Stimulated activated CD4-positive, alpha-beta T cell treated with anti-CD3 and anti-CD28 coated beads, Interleukin-15, amount 100 ng/mL, for 48 hours (primary cell): ENCODE measurements at places on chromosomes 12 and 14.

DNA sequence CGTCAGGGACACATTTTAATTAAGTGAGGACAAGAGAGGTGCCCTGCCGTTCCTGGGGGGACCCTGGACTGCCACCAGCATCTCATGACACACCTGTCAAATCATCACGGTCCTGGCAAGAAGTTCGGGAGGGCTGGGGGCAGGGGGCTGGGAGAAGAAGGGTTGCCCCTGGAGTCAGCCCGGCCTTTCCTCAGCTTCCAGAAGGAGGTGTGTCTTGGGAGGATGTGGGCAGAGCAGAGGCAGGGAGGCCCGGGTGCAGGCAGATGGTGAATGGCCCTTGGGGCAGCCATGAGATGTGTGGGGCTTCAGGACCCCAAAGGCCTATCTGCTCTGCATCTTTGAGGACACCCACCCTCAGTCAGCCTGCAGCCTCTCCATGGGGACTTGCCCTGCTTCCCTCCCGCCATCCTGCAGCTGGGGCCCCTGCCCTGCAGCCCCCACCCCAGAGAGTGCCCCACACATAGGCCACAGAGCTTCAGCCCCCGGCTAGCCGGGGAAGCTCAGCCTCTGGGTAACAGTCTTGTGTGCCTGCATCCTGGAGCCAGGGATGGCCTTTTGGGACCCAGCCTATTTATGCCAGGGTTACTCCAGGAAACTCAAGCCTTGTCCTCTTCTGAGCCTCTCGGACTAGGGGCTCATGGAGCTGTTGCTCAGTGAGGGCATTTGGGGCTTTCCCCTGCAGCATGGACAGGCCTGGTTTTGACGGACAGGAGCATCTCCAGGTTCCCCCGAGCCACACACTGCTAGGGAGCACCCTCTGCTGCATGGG, 178.5 kb downstream of the KIF26A start:
- no peak for DNase-seq

GRCh38 chr12:25365340-25365730, 114.6 kb upstream of the KRAS start:
- no peak for DNase-seq

DNA sequence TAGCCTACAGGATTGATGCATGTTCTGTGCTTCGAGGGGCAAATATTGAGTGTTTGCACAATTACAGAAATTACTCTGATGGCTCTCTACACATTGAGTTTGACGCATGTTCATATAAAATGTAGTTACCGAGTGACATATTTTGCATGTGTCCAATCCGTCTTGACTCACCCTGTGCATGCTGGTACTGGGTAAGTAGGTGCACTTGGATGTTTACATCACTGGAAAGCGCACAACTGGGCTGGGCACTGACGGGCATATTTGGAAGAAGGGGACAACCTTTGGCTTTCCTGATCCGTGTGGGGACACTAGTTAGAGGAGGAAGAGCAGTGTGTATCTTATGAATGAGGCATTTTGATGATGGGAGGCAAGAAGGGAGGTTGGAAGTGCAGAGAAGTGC, 4.9 kb upstream of the KRT6A start:
- DNase-seq: no peak

DNA sequence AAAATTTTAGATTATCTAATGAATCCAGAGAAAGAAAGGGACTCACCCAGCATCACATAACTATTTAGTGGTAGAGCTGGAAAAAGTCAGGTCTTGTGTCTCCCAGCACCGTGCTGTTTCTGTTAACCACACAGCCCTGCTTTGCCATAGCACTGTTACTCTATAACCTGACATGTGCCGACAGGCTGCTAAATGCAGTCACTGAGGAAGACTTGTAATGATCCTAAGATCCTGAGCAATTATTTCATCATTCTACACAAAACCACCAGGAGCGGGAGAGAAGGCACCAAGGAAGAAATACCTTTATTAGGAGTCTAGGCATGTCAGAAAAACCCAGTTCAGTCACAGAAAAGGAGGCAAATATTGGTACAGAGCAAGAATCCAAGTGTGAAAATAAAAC, 3.1 kb upstream of the NOXRED1 start:
- no peak for DNase-seq

DNA sequence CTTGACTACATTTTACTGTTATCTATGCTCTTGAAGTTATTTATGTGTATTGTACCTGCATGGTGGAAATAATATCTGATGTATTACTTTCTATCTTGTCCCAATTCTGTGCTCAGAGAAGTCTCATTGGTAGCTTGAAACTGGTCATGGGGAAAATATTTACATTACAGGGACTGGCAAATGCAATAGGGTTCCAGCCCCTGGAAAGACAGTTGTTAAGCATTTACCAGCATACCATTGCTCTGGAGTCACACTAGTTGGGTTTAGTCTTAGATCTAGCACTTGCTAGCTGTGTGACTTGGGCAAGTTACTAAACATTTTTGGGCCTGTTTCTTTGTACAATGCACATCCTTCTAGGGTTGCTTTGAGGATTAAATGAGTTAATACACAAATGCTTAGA, 86.3 kb upstream of the NRXN3 start:
- no peak for DNase-seq

- DNase-seq: no peak
Observed at GRCh38 chr14:90773196-90773486, 43.1 kb downstream of the TTC7B start.

DNA sequence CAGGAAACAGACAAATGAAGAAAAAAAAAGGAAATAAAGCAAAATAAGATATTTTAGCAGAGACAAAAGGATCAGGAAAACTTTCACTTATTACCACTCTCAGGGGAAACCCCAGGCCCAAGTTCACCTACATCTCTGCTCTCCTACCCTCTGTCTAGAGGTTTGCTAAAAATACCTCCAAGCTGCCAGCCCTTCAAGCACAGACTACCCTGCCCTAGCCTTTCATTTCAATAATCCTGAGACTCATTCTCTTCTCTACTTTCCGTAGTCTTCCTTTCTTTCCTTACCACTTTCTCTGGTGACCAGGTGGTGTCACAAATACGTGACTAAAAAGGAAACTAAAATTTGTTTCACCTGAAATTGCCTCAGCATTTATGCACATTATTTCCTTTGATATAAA, 33.8 kb downstream of the RPAP3 start:
- no peak for DNase-seq

DNA sequence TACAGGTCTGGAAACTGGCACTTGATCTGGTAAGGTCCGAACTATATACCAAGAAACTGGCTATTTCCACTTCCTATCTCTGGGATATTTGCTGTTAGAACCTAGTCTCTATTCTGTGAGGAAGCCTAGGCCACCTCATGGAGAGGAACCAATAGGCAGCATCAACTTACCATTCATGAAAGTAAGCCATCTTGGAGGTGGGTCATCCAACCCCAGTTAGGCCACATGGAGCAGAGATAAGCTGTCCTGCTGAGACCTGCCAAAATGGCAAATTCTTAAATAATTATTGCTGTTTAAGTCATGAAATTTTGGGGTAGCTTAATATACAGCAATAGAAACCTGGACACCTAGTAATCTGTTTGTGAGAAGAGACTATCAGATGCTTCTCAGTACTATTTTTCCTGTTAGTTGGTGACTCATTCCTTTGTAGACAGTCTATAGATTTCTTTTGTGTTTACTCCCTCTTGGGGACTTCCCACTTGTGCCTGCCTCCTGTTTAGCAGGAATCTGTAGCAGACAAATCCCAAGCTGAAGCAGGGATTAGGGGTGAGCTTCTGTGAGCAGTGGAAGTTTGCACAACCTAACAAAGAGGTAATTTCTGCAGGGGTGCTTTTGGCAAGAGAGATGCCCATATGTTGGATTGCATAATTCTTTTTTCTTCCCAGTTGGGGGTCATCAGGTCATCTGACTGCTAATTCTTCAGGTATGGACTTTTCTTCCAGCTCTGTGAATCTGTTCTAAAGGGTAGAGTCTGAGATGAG, 136.8 kb downstream of the IGF1 start:
- DNase-seq: no peak

- no peak for DNase-seq
Observed at GRCh38 chr12:70919597-70920035, 922 bp downstream of the PTPRR start.

DNA sequence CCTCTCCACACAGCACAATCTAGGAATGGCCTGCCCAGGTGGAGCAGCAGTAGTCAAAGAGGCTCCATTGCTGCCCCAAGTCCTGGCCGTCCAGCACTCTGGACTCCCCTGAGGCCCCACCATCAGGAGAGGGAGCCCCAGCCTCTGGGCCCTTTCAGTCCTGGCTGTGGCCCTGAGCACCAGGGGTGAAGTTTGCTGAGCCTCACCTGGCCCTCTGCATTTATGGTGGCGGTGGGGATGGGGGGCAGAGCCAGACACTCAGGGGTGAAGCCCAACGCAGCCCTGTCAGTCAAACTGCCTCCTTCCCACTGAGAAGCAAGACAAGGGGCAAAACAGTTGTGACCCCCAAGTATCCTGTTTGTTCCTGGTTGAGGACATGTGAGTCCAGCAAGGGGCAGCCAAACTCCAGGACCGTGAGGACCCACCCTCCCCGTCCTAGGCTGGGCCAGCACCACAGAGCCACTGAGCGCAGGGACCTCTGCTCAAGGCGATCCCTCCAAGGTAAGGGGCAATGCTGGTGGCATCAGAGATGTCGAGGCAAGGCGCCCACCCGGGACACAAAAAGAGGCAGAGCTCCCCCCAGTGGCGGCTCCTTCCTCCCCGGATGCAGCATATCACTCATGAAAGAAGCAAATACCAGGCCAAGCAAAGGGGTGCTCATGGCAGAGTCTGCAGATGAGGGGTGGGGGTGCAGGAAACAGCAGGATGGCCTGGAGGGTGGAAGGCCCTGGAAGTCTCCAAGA, 4.8 kb upstream of the AMN start:
- peak; percentile 19 for DNase-seq

DNA sequence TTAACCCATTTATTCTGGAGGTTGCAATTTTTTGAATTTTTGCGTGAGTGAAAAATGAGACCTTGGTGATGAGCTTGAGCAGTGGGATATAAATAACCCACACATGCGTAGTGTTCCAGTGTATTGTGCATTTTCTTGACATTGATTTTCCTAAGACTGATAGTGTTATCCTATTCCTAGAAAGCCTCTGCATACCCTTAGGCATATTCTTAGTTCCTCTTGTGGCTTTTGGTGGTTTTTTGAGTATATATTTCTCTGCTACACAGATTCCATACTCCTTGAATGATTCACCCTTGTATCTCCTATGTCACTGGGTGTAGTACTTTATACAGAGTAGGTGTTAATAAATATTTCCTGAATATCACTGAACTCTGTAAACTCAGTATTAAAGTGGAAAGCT, 363.4 kb upstream of the PDE3A start:
- no peak for DNase-seq

DNA sequence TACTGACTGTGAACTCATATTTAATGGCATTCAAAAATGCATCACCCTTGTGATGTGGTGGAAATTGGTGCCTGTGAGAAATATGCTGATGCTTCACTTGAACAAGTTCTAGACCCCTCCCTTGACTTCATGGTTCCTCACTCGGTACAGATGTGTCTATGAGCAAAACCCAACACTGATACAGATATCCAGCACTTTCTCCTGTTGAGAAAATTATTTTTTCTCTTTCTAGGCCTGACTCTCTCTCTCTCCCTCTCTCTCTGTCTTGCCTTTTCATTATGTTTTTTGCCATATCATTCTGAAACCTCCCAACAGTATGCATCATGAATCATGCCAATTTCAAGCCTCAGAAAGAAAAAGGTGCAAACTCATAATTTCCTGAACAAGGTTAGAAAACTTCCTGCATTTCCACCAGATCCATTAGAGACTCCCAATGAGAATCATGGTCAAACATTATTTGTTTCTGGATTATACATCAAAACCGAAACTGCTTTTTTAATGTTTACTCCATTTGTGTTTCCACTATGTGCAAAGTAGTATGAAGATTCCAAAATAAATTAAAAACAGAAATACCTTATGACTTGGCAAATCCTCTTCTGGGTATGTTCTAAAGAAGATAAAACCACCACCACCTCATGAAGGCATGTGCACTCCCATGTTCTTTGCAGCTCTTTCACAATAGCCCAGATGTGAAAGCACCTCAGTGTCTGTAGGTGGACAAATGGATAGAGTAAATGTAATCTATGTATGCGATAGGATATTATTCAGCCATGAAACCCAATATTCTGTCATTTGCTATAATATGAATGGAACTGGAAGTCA, 543.6 kb downstream of the TMEM121 start:
- no peak for DNase-seq

DNA sequence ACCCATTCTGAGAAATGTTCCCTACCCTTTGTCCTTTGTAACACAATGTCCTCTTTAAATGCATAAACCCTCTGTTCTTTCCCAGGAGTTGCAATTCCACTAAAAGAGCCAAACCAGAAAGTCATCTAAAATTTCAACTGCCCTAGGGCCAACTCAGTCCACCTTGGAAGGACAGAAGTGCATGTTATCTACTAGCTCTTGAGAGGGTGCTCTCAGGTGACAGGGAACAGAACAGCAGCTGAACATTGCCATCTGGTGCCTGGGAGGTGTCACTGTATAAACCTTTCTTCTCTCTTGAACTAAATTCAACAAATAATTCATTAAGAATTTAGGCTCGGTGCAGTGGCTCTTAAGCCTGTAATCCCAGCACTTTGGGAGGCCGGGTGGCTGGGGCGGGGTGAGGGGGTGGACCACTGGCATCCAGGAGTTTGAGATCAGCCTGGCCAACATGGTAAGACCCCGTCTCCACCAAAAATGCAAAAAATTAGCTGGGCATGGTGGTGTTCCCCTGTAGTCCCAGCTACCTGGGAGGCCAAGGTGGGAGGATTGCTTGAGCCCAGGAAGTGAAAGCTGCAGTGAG, 10.3 kb upstream of the FERMT2 start:
- DNase-seq: no peak

- DNase-seq: no peak
Observed at GRCh38 chr14:83520837-83521236, 1987.2 kb upstream of the SEL1L start.

DNA sequence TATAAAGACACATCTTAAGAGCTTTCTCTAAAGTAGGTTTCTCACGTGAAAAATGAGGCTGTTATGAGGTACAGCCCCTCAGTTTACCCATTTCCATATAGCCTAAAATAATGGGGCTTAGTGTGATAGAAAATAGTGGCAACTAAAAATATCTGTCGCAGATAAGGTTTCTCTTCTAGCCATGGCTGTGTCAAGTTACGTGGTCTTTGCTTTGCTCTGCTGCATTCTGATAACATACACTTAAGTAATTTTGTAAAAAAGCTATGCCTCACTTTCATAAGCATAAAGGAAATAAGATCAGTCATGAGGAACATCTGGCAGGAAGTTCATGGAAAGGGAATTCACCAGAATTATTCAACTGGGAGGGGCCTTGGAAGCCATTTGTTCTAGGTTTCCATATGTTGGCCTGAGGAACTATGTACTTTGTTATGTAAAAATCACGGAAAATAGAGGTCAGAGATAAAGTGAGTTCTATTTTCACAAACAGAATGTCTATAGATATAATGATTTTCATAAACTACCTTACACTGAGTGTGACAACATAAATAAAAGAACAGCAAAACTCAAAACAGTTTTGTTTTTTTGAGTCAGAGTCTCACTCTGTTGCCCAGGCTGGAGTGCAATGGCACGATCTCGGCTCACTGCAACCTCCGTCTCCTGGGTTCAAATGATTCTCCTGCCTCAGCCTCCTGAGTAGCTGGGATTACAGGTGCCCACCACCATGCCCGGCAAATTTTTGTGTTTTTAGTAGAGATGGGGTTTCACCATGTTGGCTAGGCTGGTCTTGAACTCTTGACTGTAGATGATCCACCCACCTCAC, 195.6 kb upstream of the KRR1 start:
- DNase-seq: no peak
